ENCODE measurements at places on chromosomes 6 and 20.

DNA sequence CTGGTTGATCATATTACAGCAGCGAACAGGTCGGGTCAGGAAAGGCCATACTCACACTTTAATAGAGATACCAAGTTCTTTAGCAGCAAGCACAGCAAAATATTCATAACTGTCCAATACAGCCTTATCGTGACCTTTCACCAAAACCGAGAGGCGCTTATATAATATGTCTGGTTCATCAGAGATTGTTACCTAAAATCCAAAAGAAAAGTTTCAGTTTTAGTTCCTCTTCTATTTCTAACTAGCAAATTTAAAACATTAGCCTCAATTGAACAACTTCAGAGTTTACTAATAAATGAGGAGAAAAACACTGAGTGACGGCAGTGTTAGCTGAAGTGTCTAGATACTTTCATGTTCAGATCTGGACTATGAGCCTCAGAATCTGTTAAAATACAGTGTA is 5.9 kb downstream of the MRPS10 start:
- no peak for DNase-seq

DNA sequence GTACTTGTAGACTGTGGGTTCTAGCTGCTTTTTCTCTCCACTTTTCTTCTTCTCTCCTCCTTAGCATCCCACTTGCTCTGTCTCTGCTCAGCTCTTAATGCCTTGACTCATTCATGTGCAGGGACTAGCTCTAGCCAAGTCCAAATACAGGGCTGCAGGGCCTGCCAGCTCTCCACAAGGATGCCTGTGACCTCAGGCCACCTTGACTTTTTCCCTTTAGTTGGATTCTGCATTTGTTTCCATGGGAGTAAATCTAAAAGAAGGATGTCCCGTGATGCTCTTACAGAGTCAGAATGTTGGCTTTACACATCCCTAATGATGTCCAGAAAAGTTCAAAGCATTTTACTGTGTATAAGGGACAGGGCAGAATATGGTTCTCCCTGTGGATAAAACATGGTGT is 101.8 kb upstream of the PREP start:
- no peak for DNase-seq

GRCh38 chr6:154428897-154429296 is 72.3 kb upstream of the IPCEF1 start:
- no peak for DNase-seq

- DNase-seq, result no peak
These were observed 18.3 kb downstream of the KIF16B start for GRCh38 chr20:16554766-16555543.

DNA sequence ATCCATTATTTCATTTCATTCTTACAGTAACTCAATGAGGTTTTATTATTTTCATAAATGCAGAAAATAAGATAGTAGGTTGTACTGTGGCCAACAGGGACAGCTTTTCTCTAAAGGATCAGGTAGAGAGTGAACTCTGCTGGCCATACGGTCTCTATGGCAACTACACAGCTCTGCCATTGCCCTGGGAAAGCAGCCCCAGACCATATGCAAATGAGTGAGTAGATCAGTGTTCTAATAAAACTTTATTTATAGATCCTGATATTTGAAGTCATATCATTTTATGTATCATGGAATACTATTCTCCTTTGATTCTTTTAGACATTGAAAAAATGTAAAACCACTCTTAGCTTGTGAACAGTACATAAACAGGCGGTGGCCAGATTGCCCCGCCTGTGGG is 192.5 kb upstream of the RREB1 start:
- DNase-seq, result no peak

DNA sequence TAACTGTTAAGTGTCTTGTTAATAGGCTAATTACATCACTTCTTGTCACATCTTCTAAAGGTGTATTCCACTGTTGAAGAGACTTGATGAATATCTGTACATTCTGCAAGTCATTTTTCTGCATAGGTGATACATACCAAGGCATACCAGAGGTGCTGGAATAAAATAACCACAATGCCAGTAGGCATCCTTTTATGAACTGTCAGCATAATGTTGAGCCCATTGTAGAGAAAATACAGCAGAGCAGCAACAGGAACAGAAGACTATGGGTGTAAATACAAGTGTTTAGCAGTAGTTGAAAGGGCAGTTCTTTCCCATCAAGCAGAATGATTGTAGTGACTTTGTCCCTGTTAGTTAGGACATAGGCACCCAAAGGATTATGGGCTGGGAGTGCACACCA is 44.4 kb upstream of the ZNF337 start:
- no peak for DNase-seq

All from B cell (primary cell).